Fibroblast of pulmonary artery (primary cell): ENCODE measurements at places on chromosomes 1 and 21.

DNA sequence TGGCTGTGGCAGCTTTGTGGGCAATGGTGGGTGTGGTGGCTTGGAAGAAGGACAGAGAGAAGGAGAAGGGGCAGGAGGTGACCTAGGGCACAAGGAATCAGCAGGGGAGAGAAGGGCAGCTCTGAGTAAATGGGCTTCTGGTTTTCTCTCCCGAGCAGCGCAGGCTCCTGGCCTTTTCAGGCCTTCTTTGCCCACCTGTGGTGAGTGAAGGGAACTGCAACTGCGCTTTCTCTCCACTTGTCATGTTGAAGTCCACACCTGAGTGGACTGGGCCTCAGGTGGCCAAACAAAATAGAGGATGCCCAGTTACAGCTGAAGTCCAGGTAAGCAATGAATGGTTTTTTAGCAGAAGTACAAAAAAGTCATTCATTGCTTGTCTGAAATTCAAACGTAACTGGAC is 29.4 kb upstream of the KCNA10 start:
- DNase-seq = peak; percentile 21

- no peak for DNase-seq
Measured at GRCh38 chr1:34918977-34919561, 10.4 kb downstream of the DLGAP3 start.

DNA sequence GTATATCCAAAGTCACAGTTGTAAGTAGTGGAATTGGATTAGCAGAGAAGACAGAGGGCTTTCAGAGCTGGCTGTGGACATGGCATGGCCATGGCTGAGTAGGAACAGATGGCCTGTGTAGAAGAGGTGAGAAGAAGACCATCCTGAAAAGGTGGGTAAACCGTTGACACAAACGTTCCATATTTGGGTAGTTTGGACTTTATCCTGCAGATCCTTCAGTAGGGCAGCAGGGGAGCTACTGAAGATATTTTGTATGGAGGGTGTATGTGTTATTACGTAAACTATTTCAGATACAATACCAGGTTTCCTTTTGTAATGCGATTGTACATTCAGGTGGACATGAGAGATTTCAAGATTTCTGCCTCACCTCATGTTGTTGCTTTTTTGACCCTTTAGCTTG is 1.6 kb downstream of the UTP11 start:
- DNase-seq = no peak

- no peak for DNase-seq
Measured at GRCh38 chr1:207826557-207827487, 75.0 kb downstream of the CD46 start.

DNA sequence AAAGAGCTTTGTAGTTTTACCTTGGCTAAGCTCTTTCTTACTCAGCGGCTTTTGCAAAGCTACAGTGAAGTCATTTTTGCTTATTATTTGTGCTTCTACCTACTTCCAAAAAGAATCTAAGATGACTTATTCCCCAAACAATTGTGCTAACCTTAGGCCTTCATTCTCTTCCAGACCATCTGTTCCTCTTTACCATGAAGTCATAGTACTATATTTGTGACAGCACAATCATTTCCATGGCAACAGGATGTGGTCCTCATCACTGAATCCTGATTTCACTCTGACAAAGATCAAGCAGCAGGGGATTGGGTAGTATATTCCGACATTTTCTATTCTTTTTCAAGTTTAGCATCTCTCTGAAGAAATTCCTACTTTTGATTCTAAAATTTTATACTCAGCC is 24.8 kb upstream of the NMNAT2 start:
- peak; percentile 22 for DNase-seq

GRCh38 chr1:100584761-100585745 is 47.1 kb downstream of the GPR88 start:
- peak; percentile 68 for DNase-seq

DNA sequence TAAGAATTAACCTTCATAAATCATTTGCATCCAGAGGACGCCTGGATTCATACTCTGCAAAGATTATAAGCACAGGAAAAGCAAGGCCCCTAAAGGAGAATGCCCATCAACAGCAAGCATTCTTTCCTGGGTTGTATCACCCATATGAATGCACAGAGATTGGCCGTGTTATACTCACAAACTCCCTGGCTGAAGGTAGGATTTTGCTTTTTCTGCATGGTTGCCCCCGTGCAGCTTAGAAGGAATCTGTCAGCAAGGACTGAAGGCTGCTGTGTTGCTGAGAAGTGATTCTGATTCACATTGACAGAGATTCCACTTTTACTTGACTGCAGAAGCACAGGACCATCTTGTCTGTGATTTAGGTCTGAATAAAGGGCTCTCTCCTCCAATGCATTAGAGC is 283.0 kb downstream of the LRRIQ3 start:
- DNase-seq = no peak
